ENCODE measurements at places on chromosomes 16 and 17.

- DNase-seq: no peak
Observed at GRCh38 chr17:80591788-80592187, 47.1 kb downstream of the RPTOR start.

DNA sequence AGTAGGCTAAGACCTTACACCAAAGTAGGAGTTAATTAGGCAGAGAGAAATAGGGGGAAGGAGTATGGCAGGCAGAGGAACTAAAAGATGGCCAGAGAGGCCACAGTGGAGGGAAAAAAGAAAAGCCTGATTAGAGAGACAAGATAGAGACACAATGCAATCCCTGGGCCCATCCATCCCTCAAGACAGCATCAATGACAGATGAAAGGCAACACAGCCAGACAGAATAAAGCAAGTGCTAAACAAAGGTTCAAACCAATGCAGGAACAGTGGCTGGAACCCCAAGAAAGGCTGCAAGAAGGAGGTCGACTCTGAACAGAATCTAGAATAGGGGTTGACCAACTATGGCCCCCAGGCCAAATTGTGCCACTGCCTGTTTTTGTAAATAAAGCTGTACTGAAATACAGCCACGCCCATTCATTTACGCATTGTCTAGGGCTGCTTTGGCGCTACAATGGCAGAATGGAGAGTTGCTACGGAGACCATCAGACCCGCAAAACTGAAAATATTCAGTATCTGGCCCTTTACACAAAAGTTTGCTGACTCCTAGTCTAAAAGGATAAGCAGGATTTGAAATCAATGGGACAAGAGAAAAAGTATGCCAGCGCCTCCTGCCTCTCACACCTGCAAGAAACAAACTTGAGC lies 473.3 kb upstream of the PSMD7 start:
- DNase-seq: no peak

- DNase-seq: no peak
Observed at GRCh38 chr17:59859444-59860025, 33.2 kb downstream of the TUBD1 start.

GRCh38 chr17:1272701-1273100 lies 2.5 kb downstream of the BHLHA9 start:
- no peak for DNase-seq

DNA sequence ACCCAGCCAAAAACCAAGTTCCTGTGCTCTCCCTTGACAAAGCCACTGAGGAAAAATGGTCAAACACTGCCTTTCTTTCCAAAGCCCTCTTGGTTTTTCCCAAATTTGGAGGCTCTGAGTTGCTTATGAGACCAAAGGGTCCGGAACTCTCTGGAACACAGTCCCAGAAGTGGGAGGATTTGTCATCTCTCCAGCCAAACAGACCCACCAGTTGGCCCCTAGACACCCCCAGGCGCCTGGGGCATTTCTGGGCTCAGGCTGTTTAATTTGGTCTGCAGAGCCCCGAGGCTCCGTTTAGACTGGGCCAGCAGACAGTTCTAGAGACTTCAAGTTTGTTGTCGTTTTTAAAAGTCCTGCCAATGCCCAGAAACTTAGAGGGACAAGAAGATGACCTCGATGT lies 239.1 kb downstream of the SEC14L1 start:
- DNase-seq: no peak

GRCh38 chr16:31334934-31335333 lies 20.0 kb upstream of the ITGAX start:
- DNase-seq: no peak

- no peak for DNase-seq
Observed at GRCh38 chr16:86431540-86431939, 78.8 kb upstream of the FOXF1 start.

- DNase-seq: no peak
Observed at GRCh38 chr17:9725575-9725974, 65.8 kb downstream of the DHRS7C start.

DNA sequence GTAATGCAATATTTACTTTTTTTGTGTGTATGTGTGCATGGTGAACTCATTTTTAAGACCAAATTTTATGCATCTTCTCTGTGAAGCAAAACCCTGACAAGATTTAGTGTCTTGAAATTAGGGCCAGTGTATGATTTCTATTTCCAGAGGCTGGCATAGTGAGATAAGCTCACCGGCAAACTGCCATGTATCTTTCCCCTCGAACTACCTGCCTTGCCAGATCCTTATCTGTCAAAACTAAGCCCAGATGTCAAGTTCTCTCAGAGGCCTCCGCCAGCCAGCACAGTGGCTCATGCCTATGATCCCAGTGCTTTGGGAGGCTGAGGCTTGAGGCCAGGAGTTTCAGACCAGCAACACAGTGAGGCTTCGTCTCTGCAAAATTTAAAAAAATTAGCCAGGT lies 10.0 kb downstream of the USP32 start:
- no peak for DNase-seq

- DNase-seq: no peak
Observed at GRCh38 chr16:66714654-66715307, 18.2 kb upstream of the CMTM4 start.

DNA sequence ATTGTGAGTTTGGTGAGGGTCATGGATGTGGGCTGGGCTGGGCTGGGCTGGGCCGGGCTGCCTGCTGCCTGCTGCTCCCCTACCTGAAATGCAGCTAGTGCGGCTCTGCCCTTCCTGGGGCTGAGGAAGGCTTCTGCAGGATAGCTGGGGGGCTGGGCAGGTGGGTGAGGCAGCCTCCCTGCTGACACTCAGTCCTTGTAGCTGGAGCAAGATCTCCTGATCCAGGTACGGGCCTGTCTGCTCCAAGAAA lies 4.7 kb downstream of the RPL13 start:
- DNase-seq: peak; percentile 47

GRCh38 chr17:40870136-40870535 lies 3.1 kb upstream of the KRT12 start:
- no peak for DNase-seq

GRCh38 chr17:77279448-77280303 lies 138.9 kb downstream of the SEC14L1 start:
- no peak for DNase-seq

DNA sequence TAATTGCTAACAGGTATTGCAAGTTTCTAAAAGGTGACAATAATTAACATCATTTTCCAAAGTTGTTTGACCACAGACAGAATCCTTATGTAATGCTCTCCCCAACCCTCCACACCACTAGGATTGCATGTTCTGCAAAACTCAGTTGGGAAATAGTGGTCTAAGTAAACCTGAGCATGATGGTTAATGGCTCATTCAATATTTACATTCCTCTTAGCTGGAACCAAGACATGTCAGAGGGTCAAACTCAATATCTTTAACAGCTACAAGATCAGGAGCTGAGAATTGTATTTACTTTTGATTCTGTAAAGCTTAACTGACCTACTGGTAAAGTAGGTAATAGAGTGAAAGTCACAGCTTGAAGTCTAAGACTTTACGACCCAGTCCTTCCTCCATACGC lies 10.2 kb downstream of the MFSD6L start:
- DNase-seq: no peak

DNA sequence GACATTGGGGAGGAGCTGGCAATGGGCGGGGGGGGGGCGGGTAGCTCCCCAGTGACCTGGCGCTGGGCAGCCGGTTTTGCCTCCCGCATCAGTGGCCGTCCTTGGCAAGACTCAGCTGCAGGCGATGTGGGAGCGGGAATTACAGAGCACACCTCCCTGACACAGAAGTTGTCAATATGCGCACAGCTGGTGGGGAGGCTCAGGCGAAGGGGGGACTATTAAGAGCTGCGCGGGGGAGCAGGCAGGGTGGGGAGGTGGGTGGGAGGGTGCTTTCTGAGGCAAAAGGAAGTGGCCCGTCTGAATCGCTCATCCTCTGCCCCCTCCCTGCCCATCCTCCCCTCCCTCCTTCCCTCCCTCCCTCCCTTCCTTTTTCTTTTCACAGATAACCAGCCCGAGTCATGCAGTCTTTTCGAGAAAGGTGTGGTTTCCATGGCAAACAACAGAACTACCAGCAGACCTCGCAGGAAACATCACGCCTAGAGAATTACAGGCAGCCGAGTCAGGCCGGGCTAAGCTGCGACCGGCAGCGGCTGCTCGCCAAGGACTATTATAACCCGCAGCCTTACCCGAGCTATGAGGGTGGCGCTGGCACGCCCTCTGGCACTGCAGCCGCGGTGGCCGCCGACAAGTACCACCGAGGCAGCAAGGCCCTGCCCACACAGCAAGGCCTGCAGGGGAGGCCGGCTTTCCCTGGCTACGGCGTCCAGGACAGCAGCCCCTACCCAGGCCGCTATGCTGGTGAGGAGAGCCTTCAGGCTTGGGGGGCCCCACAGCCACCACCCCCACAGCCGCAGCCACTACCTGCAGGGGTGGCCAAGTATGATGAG lies 44.0 kb downstream of the SREBF1 start:
- peak; percentile 32 for DNase-seq

- peak; percentile 64 for DNase-seq
Observed at GRCh38 chr17:63700528-63701455, 867 bp upstream of the LIMD2 start.

GRCh38 chr17:17077861-17078732 lies 35.8 kb downstream of the MPRIP start:
- no peak for DNase-seq

- no peak for DNase-seq
Observed at GRCh38 chr16:49827805-49828438, 28.0 kb downstream of the ZNF423 start.

DNA sequence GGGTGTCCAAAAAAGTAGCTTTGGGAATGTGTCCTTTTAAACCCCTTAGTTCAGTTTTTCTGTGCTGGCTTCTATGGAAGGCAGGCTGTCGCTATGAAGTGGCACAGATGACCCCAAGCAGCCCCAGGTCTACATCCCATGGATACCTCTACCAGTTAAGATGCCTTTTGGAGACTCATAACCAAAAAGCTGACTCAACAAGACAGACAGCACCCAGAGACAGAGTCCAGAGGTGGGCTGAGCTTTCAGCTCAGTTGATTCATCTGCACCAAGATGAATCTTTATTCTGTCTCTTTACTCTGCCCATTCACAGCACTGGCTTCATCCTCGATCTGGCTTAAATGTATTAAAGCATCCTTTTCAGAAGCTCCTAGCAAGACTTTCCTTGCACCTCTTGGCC lies 29.8 kb upstream of the RBBP6 start:
- no peak for DNase-seq

- no peak for DNase-seq
Observed at GRCh38 chr16:87715658-87716057, 50.1 kb downstream of the KLHDC4 start.

GRCh38 chr16:34078691-34079090 lies 619.3 kb downstream of the TP53TG3F start:
- no peak for DNase-seq

- no peak for DNase-seq
Observed at GRCh38 chr17:71936977-71937376, 183.8 kb upstream of the SOX9 start.

DNA sequence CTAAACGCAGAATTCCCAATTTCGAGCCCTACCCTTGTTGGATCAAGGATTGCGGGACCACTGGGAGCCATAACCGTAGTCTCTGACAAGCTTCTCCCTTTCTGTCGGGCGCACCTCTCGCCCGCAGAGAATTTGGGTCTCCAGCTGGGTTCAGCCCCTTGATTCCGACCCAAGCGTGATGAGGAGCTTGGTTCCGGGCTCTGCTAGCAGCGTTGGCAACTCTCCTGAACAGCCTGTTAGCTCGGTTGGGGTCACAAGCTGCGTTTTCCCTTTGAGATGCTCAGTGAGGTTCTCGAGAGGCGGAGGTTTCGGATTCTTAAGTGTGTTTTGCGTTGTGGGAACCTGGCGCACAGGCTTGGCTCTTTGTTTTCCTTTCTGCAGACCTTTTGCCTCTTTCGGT lies 655 bp downstream of the ATXN1L start:
- DNase-seq: no peak

DNA sequence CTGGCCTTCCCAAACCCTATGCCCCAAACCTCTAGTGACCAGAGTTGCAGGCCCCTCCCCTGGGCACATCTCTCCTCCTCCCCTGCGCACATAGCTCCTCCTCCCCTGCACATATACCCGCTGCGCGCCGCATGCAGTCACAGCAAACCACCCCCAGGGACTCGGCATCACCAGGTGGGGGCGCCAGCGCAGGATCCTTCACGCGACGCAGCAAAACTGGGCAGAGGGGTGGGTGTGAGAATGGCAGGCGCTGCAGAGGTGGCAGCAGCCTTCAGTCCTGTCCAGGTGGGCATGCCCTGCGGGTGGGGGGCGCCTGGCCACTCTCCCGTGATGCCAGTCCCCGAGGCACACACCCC lies 5.6 kb downstream of the CORO6 start:
- peak; percentile 94 for DNase-seq

- no peak for DNase-seq
Observed at GRCh38 chr16:15524966-15525365, 90.6 kb downstream of the BMERB1 start.

- no peak for DNase-seq
Observed at GRCh38 chr17:37019117-37019740, 70.5 kb downstream of the AATF start.

DNA sequence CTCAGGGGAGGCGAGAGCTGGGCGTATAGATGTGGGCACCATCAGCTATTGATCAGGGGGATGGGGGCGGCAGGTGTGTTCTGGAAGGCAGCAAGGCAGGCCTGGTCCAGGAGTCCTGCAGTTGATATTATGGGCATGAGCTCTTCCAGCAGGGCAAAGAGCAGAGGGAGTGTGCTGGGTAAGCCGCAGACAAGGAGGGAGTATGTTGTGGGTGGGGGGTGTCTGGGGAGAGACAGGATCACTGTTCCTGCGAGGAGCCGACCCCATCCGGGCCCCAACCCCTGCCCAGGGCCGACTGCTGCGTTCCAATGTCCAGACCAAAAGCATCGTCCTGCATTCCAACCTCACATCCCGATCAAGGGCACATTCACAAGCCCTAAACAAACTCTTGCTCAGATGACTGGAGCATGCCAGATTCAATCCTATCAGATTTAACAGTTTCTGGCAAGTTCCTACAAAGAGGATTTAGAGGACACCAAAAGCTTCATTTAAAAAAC lies 9.2 kb downstream of the MXRA7 start:
- DNase-seq: no peak

- no peak for DNase-seq
Observed at GRCh38 chr16:11162586-11163268, 93.3 kb downstream of the SOCS1 start.

DNA sequence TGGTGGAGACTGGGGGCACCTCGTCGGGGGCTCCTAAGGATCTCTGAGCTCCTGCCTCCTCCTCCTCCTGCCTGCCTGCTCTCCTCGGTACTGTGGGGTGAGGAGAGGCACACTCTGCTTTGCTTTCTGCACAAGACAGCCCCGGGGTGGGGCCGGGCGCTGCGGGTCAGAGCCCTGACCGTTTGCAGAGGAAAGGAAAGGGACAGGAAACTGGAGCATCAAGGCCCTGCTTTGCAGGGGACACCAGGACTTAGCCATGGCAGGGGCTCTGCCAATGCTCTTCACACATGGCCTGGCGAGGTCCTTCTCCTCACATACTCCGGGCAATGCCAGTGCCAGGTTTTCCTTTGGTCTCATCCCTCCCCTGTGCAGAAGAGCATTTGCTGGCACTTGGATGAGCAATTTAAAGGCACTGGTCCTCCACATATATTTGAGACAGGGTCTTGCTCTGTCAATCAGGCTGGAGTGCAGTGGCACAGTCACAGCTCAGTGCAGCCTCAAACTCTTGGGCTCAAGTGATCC lies 23.8 kb upstream of the DOC2B start:
- DNase-seq: peak; percentile 6

- peak; percentile 9 for DNase-seq
Observed at GRCh38 chr17:2697611-2698162, 13.9 kb downstream of the CLUH start.

Measured in activated naive CD4-positive, alpha-beta T cell treated with anti-CD3 and anti-CD28 coated beads, Interleukin-2, amount 50 U/mL, for 16 hours (primary cell).